ENCODE measurements at places on chromosomes 13 and 19. TPM values are rescaled to one million over a fixed set of nuclear protein-coding genes. Genes with fewer than 3 reads are reported as not detected.

Gene FCER2
- total RNA-seq = not detected

Gene BST2
- total RNA-seq = 43.6 TPM

Gene NAXD
- total RNA-seq = 23.4 TPM

Gene IGFL3
- not detected for total RNA-seq

Gene LHFPL6
- 18.4 TPM for total RNA-seq

Gene ANGPTL4
- 110 TPM for total RNA-seq

GRCh38 chr13:40694426-40694825 is 28.0 kb upstream of the FOXO1 start:
- no peaks in the 10 kb centered on the region for H3K27me3 ChIP-seq
- no peaks in the 10 kb centered on the region for H3K36me3 ChIP-seq
- H3K4me1 ChIP-seq = no peaks in the 10 kb centered on the region
- DNase-seq = no peak
- H3K4me3 ChIP-seq = no peak overlapping the region

DNA sequence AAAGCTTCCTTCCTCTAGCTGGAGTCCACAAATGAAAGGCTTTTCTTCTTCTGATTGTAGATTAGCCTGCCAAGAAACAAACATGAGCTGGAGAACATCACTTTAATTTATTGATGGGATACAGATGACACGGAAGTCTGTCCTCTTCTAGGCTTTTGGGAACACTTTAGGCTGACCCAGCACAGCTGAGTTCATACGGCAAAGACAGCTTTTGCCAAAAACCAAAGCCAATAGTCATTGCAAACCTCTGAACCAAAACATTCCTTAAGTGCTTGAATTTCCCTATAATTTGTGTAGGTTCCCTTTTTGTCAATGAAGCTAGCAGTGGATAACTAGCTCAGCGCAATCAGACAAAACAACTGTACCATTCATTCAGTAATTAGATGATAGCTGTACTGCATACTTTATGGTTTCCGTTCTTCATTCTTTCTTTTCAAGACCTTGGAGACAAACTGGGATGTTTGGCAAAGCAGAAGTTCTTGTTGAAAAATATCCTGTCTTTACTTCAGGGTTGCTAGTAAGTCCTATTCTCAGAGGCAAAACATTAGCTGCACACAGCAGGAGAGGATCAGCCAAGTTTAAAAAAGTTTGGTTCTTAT is 95.7 kb upstream of the SPRY2 start:
- DNase-seq = no peak
- H3K27ac ChIP-seq = no peak overlapping the region
- no peaks in the 10 kb centered on the region for H3K27me3 ChIP-seq

- H3K36me3 ChIP-seq = no peaks in the 10 kb centered on the region
- no peak overlapping the region for H3K4me3 ChIP-seq
- H3K27ac ChIP-seq = no peak overlapping the region
These were observed 158.6 kb downstream of the TNFRSF19 start for GRCh38 chr13:23728807-23729206.

GRCh38 chr13:33199289-33199850 is 86.2 kb downstream of the STARD13 start:
- H3K4me1 ChIP-seq = peaks cover 69% of the 10 kb centered on the region
- H3K27me3 ChIP-seq = no peaks in the 10 kb centered on the region
- H3K27ac ChIP-seq = no peak overlapping the region
- no peak overlapping the region for H3K4me3 ChIP-seq
- no peaks in the 10 kb centered on the region for H3K36me3 ChIP-seq

GRCh38 chr19:46393456-46394401 is 19.6 kb downstream of the CCDC8 start:
- DNase-seq = peak; percentile 6
- no peaks in the 10 kb centered on the region for H3K36me3 ChIP-seq
- H3K27ac ChIP-seq = no peak overlapping the region
- no peaks in the 10 kb centered on the region for H3K4me1 ChIP-seq
- H3K27me3 ChIP-seq = no peaks in the 10 kb centered on the region
- H3K4me3 ChIP-seq = no peak overlapping the region

- no peak for DNase-seq
- H3K4me3 ChIP-seq = peak overlapping the region; percentile 71
- H3K27ac ChIP-seq = peak overlapping the region; percentile 80
- no peaks in the 10 kb centered on the region for H3K36me3 ChIP-seq
- H3K4me1 ChIP-seq = peaks cover 36% of the 10 kb centered on the region
- no peaks in the 10 kb centered on the region for H3K27me3 ChIP-seq
These were observed 734 bp upstream of the TRMT1 start for GRCh38 chr19:13117176-13117771.

DNA sequence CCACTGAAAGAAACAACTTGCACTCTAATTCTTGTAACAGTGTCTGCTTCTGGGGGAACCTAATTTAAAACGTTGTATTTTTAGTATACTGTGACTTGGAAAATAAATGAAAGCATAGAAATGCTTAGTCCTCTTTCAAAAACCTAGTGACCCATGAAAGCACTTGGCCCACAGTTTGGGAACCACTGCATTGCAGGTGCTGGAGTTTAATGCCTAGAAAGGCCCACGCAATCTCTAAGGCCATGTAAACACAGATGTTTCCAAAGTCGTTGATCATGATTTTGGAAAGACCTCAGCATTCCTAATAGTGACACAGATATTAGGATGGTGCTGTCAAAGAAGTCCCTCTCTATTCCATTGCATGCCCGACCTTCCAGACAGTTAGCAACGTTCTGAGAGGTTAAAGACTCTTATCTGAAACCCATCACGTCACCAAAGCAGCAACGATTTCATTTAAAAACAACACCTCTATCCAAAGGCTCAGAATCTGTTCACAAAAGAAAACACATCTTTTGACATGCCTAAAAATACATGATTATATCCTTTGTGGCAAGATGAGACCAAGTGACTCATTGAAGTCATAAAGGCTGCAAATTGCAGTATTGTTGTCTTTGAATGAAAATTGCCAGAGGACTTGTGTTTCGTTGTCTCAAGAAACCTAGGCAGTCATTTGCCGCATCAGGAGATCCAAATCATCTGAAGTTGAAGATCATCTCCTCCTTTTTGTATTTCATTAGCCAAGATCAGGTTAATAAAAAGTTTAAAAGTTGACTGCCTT is 328.0 kb upstream of the ZNF507 start:
- H3K4me1 ChIP-seq = no peaks in the 10 kb centered on the region
- no peak overlapping the region for H3K4me3 ChIP-seq
- H3K27ac ChIP-seq = no peak overlapping the region
- H3K27me3 ChIP-seq = no peaks in the 10 kb centered on the region
- DNase-seq = no peak

- H3K4me1 ChIP-seq = no peaks in the 10 kb centered on the region
- DNase-seq = no peak
- no peak overlapping the region for H3K27ac ChIP-seq
These were observed 193.8 kb upstream of the OBI1 start for GRCh38 chr13:78852709-78853108.

GRCh38 chr19:58067240-58067912 is 8.3 kb downstream of the ZNF135 start:
- H3K4me3 ChIP-seq = no peak overlapping the region
- no peaks in the 10 kb centered on the region for H3K27me3 ChIP-seq
- no peak overlapping the region for H3K27ac ChIP-seq
- no peak for DNase-seq

DNA sequence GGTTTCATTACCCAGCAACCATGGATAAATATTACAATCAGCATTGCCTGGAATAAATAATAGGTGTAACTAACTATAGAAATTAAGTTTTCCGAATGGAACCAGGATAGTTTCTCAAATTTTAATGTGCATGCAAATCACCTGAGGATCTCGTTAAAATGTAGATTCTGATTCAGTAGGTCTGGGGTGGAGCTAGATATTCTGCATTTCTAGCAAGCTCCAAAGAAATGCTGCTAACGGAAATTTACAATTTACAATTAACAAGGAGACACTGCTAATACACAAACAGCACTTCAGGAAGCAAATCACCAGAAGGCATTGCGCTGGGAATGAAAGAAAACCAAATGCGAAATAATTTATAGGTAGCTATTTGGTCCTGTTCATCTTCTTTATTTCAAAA is 597.5 kb upstream of the KLF12 start:
- no peaks in the 10 kb centered on the region for H3K4me1 ChIP-seq
- H3K27me3 ChIP-seq = no peaks in the 10 kb centered on the region
- H3K27ac ChIP-seq = no peak overlapping the region
- no peak overlapping the region for H3K4me3 ChIP-seq
- DNase-seq = no peak

GRCh38 chr13:89432997-89433396 is 1761.8 kb downstream of the SLITRK5 start:
- no peak for DNase-seq
- no peaks in the 10 kb centered on the region for H3K36me3 ChIP-seq
- no peak overlapping the region for H3K27ac ChIP-seq

GRCh38 chr19:5243878-5244277 is 96.7 kb downstream of the PTPRS start:
- DNase-seq = no peak
- H3K27me3 ChIP-seq = no peaks in the 10 kb centered on the region
- no peak overlapping the region for H3K27ac ChIP-seq
- H3K4me1 ChIP-seq = no peaks in the 10 kb centered on the region

DNA sequence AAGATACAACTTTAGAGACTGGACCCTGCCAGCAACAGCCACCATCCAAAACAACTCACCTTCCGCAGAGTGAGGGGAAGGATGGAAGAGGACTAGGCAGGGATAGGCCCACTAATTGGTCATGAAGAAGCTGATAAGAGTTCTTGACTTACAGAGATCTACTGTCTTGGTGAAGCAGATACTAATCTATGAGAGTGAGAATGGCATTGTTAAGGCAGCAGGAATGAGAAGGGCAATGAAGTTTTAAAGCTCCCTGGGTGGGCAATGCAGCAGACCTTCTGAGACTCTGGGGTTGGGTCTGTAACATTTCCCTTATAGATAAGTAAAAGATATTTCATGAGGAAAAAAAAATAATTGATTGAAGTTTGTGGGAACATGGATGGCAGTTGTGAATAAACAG is 63.7 kb downstream of the KLF12 start:
- H3K36me3 ChIP-seq = no peaks in the 10 kb centered on the region
- no peak overlapping the region for H3K27ac ChIP-seq
- H3K4me3 ChIP-seq = no peak overlapping the region
- no peak for DNase-seq

- H3K4me1 ChIP-seq = no peaks in the 10 kb centered on the region
- no peaks in the 10 kb centered on the region for H3K36me3 ChIP-seq
- no peak overlapping the region for H3K4me3 ChIP-seq
- H3K27me3 ChIP-seq = no peaks in the 10 kb centered on the region
- no peak overlapping the region for H3K27ac ChIP-seq
- DNase-seq = no peak
These were observed 164.6 kb downstream of the KLF5 start for GRCh38 chr13:73223372-73223781.

DNA sequence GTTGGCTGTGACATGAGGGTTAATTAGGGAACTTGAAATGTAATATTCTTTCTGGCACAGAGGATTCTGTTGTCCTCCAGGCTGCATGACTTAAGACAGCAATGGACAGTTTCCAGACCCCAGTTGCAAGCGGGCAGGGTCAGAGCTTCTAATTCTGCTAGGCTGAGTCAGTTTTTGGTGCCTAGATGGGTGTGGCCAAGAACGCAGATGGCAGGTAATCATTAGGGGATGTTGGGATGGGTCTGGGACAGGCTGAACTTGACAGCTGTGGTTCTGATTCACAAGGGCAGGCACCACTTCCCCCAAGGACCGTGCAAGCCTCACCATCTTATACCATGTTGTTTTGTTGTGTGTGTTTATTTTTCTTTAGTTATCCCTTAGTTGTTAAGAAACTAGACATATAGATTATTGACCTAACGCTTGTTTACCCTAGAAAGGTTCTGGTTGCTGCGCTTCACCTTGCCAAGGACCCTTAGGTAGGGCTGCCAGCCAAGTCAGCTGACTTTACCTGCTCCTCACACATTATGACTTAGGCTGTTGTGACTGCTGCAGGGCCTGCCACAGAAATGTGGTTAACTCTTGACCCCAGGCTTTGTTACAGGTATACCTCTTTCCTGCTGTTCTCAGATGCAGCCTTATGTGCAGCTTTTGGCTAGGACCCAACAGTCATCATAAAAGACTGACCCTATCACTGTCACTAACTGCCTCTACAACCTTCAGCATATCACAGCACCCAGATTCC is 117.7 kb upstream of the KLF12 start:
- H3K36me3 ChIP-seq = no peaks in the 10 kb centered on the region
- H3K27ac ChIP-seq = no peak overlapping the region
- no peak for DNase-seq

DNA sequence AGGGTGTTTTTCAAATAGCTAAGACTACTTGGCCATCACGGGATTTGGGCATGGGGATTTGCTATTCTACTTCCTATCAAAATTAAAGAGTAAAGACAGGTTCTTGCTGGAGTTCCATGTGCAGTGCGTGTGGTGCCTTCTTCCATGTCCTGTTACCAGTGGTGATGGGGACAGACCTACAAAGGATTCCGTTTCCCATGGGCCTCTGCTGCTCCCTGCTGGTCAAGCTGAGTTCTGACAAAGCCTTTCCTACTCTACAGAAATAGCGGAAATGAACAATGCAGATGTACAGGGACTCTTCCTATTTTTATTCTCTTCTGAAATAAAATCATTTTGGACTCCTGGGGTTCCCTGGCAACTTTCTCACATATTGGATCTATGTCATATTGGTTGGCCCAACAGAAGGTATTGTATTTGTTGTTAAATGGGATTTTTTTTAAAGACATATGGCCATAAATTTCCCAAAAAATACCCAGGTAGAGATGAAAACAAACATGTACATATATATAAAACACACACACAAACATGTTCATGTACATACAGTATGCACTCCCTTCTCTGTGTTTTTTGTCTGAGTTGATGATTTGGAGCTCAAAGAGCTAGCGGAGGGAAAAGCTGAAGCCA is 90.5 kb upstream of the SLC15A1 start:
- no peaks in the 10 kb centered on the region for H3K27me3 ChIP-seq
- H3K4me1 ChIP-seq = peaks cover 11% of the 10 kb centered on the region
- no peak overlapping the region for H3K27ac ChIP-seq
- peak; percentile 75 for DNase-seq
- H3K36me3 ChIP-seq = peaks cover 6% of the 10 kb centered on the region

DNA sequence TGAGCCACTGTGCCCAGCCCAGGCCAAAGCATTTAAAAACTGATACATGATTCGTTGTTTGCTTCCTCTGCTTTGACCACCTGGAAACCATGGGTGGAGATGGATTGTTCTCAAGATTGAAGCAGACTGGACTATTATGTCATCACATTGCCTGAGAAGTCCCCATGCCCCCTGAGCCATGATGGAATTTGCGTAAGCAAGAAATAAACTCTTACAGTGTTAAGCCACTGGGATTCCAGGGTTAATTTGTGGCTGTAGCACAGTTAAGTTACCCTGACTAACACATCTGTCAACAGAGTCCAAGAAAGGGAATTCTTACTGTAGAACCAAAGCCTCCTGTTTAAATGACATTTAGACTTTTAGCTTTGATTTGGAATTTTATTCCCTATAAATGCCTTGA is 19.4 kb upstream of the DHRS12 start:
- H3K4me1 ChIP-seq = no peaks in the 10 kb centered on the region
- DNase-seq = no peak
- H3K27me3 ChIP-seq = no peaks in the 10 kb centered on the region
- no peak overlapping the region for H3K4me3 ChIP-seq
- H3K27ac ChIP-seq = no peak overlapping the region

DNA sequence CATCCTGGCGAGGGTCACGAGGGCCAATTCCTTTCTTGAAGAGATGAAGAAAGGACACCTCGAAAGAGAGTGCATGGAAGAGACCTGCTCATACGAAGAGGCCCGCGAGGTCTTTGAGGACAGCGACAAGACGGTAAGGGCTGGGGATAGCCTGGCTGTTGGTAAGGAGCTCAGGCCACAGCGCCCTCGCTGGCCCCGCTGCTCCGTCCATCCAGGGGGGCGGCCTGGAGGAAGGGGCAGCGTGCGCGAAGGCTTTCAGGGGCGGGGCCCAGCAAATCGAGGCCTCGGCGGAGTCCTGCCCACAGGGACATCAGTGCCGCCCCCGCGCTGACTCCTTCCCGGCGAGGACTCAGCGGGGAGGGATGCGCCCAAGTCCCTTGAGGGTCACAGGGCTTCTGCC is 6.9 kb downstream of the F10 start:
- H3K4me3 ChIP-seq = no peak overlapping the region
- peak; percentile 5 for DNase-seq
- no peaks in the 10 kb centered on the region for H3K36me3 ChIP-seq
- H3K4me1 ChIP-seq = no peaks in the 10 kb centered on the region
